ENCODE measurements at places on chromosomes 1 and 21. TPM values are rescaled to one million over a fixed set of nuclear protein-coding genes. Genes with fewer than 3 reads are reported as not detected.

Gene CD2
- polyA plus RNA-seq = 0.97 TPM

Gene LCE2B
- not detected for polyA plus RNA-seq

Gene ELAPOR1
- polyA plus RNA-seq = 0.28 TPM

Gene MANEAL
- 4.6 TPM for polyA plus RNA-seq

Gene KCNJ9
- 0.09 TPM for polyA plus RNA-seq

Gene CRP
- polyA plus RNA-seq = not detected

Gene SYCP1
- polyA plus RNA-seq = not detected

- DNase-seq = peak; percentile 18
These were observed 797 bp downstream of the CC2D1B start for GRCh38 chr1:52365071-52365745.

GRCh38 chr1:116769561-116769977 lies 15.3 kb downstream of the CD2 start:
- DNase-seq = no peak

DNA sequence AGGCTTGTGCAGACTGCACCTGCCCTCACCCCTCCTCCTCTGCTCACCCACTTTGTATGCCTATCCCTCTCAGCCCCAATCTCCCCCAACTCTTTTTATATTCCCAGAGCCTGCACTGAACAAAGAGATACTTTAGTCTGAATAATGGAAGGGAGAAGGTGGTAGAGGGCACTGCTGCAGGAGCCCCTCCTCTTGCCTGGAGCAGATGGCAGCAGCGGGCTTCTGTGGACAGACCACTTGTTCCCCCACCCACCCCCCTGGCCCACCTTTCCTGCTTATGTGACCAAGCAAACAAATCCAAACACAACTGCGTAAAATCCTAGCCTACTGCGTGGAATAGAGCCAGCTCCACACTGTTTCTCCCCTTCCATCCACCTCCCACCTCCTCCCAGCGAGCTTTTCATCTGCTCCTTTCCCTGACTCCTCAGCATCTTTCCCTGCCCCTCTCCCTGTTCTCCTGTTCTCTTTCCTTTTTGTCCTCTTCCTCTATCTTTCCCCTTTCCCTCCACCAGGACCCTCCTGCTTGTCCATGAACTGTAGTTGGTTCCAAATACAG lies 27.5 kb downstream of the RGS8 start:
- no peak for DNase-seq

GRCh38 chr21:39373634-39374033 lies 24.7 kb upstream of the HMGN1 start:
- DNase-seq = peak; percentile 67

GRCh38 chr1:2416403-2416802 lies 4.0 kb upstream of the PEX10 start:
- no peak for DNase-seq

- peak; percentile 39 for DNase-seq
These were observed at the start of gene MYBPHL for GRCh38 chr1:109306832-109307273. Gene MYBPHL, minus strand, starts transcription at chr1:109307011. Its CDS starts 20 bp downstream, at chr1:109306991.

DNA sequence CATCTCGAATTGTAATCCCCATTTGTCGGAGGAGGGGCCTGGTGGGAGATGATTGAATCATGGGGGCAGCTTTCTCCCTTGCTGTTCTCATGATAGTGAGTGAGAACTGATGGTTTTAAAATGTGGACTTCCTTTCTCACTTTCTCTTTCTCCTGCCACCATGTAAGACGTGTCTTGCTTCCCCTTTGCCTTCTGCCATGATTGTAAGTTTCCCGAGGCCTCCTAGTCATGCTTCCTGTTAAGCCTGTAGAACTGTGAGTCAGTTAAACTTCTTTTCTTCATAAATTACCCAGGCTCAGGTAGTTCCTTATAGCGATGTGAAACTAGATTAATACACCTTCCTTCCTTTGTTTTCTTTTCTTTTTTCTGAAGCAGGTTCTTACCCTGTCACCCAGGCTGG lies 13.9 kb downstream of the DNAJC6 start:
- no peak for DNase-seq

- DNase-seq = no peak
These were observed 749 bp upstream of the GLUL start for GRCh38 chr1:182392050-182393028.

- DNase-seq = no peak
These were observed 445.9 kb downstream of the SETD4 start for GRCh38 chr21:35614396-35614921.

GRCh38 chr1:12136916-12137610 lies 29.7 kb upstream of the TNFRSF1B start:
- no peak for DNase-seq

DNA sequence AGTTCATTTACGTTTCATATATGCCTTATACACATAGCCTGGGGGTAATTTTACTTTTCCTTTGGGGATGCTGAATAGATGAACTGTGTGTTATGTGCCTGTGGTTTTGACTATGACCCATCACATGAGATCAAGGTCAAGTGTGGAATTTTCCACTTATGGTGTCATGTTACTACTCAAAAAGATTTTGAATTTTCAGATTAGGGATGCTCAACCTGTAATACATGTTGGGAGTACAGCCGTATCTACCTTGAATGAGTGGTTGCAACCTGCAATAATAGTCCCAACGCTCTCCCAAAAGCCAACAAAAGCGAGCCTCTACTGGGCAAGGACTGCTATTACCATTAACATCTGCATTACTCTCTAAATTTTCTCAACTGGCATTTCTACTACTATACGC lies 68.5 kb upstream of the SDC3 start:
- no peak for DNase-seq

GRCh38 chr1:93828367-93828755 lies 50.6 kb downstream of the DNTTIP2 start:
- no peak for DNase-seq

GRCh38 chr1:10564063-10564462 lies 89.3 kb downstream of the PEX14 start:
- no peak for DNase-seq

DNA sequence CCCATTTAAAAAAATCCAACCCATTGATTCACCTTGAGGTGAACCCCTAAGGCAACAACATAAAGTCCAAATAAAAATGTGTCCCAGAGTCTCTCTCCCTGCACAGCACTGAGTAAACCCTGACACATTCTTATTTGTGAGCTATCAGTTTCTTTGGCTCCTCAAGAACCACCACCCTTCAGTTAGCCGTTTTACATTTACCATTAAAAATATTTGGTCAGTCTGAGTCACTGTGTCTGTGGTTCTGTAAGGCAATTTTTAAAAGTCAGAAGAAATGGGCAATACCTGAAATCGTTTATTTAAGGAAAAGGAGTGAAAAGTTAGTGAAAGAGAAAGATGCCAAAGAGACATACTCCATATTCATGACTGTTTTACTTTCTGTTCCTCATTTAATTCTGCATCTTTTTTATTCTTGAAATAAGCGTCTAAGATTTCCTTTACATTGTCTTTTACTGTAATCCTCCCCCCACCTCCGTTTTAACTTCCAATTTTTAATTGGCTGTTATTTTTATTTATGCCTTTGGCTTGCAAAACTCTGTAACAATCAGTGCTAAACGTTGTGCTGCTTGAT lies 91.7 kb upstream of the IVNS1ABP start:
- no peak for DNase-seq

GRCh38 chr21:31184459-31184858 lies 146.2 kb upstream of the KRTAP19-8 start:
- no peak for DNase-seq

DNA sequence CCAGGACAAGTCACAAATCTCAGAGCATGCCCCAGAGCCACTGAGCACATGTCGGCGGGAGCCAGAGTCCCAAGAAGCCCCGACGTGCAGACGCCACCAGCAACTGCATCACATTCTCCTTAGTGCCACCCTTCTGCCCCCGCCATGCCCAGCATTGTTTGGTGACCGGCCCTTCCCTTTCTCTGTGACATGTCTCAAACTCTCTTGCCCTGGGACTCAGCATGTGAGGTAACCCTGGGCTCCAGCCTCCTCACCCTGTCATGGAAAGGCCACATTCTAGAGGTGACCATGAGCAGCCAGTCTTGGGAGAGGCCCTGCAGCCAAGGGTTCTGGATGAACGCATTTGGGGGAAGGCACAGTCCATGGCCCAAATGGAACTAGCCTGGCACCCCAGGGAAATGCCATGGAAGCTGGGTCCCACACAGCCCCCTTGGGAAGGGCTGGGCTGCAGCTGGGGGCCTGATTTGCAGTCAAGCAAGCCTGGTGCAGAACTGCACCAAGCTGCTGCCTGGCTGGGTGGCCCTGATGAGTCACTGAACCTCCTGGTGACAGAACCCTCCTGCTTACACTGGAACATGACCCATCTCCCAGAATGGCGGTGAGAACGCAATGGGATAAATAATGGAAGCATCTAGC lies 94.4 kb downstream of the ITPKB start:
- no peak for DNase-seq

GRCh38 chr1:241253471-241253870 lies 103.5 kb downstream of the RGS7 start:
- DNase-seq = no peak

- DNase-seq = no peak
These were observed 49.6 kb downstream of the CTTNBP2NL start for GRCh38 chr1:112445596-112445995.

DNA sequence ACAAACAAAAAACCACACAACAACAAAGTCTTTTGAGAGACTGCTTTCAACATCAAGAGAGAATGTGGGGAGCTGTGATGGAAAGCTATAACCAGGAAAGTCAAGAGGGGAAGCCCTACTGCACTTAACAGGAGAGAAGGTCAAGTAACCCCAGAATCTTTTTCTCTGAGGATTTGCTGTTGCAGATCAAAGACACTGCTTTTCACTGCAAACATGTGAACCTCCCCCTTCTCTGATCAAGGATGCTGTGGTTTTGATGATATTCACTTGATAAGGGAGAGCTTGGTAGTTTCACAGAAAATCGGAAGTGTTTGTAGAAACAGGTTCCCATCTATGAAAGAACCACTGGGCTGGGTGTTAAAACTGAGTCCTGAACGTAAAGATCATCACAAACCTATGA lies 4.8 kb downstream of the ETV3 start:
- DNase-seq = no peak

All from kidney (tissue), 22 donors.